Bronchial epithelial cell (primary cell): ENCODE measurements at places on chromosomes 5 and 9. TPM values are rescaled to one million over a fixed set of nuclear protein-coding genes. Genes with fewer than 3 reads are reported as not detected.

- DNase-seq: peak; percentile 82
Measured at GRCh38 chr5:134466241-134467069, 54.8 kb upstream of the CDKN2AIPNL start.

DNA sequence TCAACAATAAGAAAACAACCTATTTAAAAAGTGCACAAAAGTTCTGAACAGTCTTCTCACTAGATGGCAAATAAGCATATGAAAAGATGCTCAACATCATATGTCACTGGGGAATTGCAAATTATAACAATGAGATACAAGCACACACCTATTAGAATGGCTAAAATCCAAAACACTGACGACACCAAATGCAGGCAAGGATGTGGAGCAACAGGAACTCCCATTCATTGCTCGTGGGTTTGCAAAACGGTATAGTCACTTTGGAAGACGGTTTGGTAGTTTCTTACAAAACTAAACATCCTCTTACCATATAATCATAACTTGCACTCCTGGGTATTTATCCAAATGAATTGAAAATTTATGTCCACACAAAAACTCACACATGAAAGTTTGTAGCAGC, 100.9 kb upstream of the TBC1D2 start:
- peak; percentile 38 for DNase-seq

- DNase-seq: no peak
Measured at GRCh38 chr9:110414471-110414870, 76.8 kb upstream of the TXNDC8 start.

The TTC16 gene
- not detected in 2 replicates for total RNA-seq

DNA sequence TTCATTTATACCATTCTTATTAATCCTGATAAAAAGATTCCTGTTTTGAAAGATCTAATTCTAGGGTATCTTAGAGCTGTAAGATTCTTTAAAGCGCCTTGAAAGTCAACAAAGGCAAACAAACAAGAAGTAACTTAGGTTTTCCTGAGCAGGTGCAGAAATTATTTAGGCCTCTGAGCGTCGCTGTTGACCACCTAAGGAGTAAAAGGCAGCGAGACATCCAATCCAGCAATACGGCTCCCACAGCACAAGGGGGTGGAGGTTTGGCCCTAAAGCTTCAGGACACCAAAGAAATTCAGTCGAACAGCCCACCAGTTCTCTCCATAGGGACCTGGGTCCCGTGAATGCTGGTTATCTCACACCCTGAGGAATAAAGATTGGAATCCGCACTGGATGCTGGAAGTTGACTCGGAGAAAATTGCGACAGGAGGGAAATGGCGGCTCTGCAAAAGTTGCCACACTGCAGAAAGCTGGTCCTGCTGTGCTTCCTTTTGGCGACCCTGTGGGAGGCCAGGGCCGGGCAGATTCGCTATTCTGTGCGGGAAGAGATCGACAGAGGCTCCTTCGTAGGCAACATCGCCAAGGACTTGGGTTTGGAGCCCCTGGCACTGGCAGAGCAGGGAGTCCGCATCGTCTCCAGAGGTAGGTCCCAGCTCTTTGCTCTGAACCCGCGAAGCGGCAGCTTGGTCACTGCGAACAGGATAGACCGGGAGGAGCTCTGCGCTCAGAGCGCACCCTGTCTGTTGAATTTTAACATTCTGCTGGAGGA, at the start of gene PCDHGA2:
Gene PCDHGA2 (plus strand): TSS at position 223 of the 769 bp plus-strand sequence.
- DNase-seq: peak; percentile 38

DNA sequence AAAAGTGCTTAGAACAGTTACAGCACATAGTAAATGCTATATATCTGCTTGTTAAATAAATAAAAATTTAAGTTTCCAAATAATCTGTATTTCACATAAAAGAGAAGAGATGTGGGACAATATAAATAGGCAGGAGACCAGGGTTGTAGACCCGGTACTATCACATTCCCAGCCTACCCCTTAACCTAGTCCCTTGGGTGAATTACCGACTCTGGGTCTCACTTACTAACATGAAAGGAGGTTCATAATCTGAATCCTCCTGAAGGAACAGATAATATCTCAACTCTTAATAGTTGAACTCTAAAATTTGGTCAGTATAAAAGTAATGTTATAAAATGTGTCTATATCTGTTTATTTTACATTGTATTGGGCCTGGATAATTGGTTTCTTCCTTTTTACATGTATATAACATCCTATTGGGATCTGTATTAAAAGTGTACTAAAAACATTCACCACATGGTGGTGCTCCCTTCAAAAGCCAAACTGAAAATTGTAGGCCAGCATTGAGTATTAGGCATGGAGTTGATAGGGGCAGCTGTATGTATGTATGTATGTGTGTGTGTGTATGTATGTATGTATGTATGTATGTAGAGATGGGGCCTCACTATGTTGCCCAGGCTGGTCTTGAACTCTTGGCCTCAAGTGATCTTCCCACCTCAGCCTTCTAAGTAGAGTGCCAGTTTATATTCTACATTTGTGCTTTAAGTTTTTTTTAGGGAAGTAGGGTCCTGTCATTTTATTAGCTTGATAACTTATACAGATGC, 64.2 kb upstream of the ABL1 start:
- DNase-seq: peak; percentile 69

GRCh38 chr5:154850255-154851062, at the start of gene FAXDC2:
Gene FAXDC2, minus strand, starts transcription at chr5:154850603. Its CDS starts 12,425 bp downstream, at chr5:154838178.
- peak; percentile 46 for DNase-seq

The PCDHA12 gene
- total RNA-seq: under 0.01 and 0.13 TPM in 2 replicates

The HAND1 gene
- total RNA-seq: not detected in 2 replicates

DNA sequence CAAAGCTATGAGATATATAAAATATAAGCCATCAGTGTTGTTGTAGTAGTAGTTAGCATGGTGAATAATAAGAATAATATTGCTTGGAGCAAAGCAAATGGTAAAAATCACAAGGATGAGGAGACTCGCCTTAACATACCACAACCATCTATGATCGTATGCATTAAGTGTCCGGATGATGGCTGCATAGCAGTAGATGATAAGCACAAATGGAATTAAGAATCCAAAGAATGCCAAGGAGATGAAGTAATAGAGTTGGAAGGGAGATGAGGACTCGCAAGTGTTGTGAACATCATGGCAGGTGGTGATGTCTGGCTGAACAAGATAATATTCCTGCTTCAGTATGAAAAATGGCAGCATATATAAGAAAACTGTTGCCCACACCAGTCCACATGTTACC, 5.5 kb downstream of the F2RL2 start:
- DNase-seq: peak; percentile 13

The PRELID1 gene
- 139 and 161 TPM in 2 replicates for total RNA-seq

GRCh38 chr5:173721601-173722232, 105.3 kb upstream of the BOD1 start:
- peak; percentile 27 for DNase-seq

GRCh38 chr9:93903886-93904648, 51.1 kb downstream of the BARX1 start:
- DNase-seq: no peak

DNA sequence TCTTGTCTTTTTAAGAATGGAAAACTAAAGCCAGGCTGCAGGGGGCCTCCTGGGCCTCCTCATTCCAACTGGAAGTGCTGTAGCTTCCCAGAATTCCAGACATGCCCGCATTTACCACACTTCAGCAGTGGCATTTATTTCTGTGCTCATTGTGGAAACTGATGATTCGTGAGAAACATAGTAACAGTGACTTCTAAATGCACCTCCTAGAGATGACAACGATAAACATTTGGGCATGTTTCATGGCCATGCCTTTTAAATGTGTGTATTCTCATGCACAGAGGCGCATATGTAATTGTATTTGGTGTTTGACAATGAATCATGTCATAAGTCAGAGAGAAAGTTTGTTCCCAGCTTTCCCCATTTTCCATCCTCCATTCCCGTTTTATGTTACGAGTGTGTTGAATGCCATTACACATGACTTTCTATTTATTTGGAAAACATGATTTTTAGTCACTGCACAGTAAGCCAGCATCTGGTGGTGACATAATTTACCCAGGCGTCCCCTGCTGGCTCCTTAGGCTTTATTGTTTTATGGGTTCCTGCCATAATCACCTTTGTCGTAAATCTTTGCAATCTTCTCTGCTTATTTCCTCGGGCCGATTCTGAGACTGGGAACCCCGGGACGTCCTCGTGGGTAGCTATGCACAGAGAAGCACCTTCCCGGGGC, 68.8 kb upstream of the FCN2 start:
- DNase-seq: no peak
